ENCODE measurements at places on chromosomes 7 and 10.

GRCh38 chr10:126004752-126005151, 108.4 kb downstream of the FANK1 start:
- no peak for DNase-seq

GRCh38 chr7:113015034-113015645, 71.5 kb downstream of the GPR85 start:
- DNase-seq = peak; percentile 6

- no peak for DNase-seq
Observed at GRCh38 chr10:124722798-124723783, 21.1 kb downstream of the FAM53B start.

DNA sequence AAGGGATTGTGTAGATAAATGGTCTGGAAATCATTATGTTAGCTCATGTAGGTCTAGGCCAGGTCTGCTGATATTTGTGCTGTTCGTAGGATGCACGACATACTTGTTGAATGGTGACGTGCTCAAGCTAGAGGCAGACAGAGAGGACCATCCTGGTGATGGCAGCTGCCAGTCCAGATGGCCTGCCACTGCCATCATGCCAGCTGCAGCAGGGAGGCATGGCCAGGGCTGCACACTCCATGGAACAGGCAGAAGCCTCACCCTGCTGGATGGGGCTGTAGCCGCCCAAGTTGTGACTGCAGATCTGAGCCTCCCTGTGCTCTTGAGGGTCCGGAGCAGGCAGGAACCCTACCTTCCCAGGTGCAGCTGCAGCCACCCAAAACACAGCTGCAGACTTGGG, 80.3 kb downstream of the SPDYE5 start:
- no peak for DNase-seq

- DNase-seq = peak; percentile 92
Observed at GRCh38 chr10:110460111-110460809, 37.4 kb upstream of the DUSP5 start.

GRCh38 chr10:91901784-91902677, 7.3 kb downstream of the FGFBP3 start:
- DNase-seq = no peak

DNA sequence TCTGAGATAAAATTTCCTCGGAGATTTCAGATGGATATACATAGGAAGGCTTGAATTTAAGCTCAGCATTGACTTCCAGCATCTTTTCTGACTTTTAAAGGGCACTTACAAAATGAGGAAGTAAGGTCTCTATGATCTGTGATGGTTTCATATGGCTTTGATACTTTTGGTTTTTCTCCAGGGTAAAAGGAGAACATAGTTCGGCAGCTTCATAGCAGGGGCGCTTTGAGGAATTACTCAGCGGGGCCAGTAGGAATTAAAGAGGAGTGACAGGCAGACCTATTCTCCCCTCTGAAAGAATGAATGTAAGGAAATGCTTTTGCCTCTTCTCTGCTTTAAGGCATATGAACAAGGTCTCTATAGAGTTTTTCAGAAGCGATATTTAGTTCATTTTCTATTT, 80.0 kb upstream of the PCDH15 start:
- no peak for DNase-seq

DNA sequence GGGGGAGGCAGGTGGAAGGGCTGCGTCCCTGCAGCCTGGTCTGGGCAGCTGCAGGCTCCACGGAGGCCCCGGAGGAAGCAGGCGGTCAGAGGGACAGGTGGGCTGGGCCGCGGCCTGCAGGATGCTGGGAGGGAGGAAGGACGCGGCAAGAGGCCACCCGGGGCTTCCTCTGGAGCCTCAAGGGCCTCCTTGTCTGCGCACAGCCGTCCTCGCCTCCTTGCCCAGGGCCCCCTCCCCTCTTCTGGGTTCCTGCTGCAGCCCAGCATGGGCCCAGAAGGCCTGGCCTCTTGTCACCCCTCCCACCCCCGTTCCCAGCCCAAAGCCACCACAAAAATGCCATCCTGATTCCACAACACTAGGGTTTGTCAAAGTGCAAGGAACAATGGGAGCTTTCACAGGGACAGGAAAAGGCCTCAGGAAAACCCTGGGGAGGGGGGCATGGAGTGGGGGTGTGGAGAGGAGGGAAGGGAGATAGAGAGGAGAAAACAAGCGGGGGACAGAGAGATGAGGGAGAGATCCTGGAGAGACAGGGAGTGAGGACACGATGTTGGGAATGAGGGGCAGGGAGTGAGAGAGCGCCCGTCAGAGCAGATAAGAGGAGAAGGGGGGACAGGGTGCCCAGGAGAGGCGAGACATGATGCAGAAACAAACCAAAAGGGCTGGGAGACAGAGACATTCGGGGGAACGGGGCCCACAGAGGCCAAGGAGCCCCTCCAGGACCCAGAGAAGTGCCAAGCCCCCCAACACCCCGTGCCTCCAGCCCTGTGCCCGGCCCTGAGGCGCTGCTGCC, 41.8 kb downstream of the ZCCHC24 start:
- DNase-seq = no peak

- DNase-seq = no peak
Observed at GRCh38 chr7:23347033-23347681, 48.0 kb downstream of the MALSU1 start.

- no peak for DNase-seq
Observed at GRCh38 chr7:21722371-21722770, 179.5 kb downstream of the DNAH11 start.

DNA sequence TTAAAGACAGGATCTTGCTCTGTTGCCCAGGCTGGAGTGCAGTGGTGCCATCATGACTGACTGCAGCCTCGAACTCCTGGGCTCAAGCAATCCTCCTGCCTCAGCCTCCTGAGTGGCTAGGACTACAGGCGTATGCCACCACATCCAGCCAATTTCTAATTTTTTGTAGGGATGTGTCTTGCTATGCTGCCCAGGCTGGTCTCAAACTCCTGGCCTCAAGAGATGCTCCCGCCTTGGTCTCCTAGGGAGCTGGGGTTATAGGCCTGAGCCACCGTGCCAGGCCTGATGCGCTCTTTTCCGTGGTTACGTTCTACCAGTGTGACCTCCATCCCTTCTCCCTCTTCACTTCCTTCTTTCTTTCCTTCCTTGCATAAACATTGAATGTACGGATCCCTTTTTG, 34.2 kb upstream of the IL15RA start:
- no peak for DNase-seq

DNA sequence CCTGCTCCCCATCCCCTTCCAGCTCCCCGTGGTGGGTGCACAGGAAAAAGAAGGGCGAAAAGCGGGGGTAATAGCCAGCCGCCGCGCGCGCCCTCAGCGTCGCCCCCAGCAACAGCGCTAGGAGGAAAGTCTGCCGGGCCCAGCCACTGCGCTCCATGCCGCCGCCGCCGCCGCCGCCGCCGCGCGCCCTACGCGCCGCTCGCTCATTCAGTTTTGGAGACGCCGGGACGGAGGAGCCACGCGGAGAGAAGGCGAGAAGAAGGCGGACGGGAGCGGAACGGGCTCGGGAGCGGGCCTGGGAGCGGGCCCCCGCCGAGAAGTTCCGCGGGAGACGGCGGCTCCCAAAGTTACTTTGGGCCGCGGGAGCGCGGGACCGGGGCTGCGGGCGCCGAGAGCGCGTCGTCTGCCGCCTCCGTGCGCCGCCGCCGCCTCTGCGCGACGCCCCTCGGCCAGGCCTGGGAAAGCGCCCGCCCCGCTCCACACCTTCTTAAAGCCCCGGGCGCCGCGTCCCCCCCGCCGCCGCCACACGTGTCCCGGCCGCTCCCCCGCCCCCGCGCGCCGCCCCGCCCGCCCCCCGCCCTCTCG, at the start of gene RELN:
Gene RELN (minus strand): TSS at position 459 of the 585 bp plus-strand sequence. CDS start 302 bp downstream, at position 157.
- no peak for DNase-seq

DNA sequence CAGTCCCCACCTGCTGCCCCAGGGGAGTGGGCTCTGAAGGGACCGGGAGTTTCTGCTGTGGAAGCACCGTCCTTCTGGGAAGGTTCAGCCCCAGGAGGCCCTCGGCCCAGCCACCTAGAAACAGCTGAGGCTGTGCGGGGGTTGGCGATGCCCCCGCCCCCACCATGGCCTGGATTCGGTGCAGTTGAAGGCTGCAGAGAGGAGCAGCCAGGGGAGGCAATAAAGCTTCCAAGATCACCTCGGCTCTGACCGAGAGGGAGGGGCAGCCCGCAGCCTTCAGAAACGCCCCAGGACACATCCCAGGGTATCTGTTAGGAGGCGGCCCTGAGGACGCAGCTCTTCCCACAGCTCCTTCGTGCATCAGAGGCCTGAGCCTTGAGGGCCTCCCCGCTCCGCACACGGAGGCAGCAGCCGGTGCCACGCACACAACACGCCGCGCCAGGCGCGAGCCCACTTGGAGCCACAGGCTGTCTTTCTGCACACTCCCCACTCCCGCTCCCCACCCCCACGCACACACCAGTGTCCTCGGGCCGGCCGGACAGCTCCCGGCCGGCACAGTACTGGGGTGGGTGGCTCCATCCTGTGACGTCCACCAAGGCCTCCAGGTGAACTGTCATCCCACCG, 1.6 kb downstream of the KNDC1 start:
- no peak for DNase-seq

GRCh38 chr10:5668429-5668828, 2.0 kb upstream of the ASB13 start:
- no peak for DNase-seq

DNA sequence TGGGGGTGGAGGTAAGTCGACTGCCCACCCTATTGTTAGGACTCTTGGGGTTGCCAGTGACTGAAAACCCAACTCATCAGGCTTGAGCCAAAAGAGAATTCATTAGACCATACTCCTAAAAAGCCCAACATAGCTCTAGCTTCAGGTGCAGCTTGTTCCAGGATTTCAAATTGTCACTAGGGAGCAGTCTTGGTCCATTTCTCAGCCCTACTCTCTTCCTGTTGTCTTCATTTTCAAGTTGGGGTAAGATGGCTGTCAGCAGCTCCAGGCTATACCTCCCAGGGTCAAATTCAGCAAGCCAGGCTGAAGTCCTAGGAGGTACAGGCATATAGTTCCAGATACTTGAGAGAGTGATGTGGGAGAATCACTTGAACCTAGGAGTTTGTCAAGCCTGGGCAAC, 14.9 kb upstream of the COL13A1 start:
- peak; percentile 14 for DNase-seq

GRCh38 chr7:17957871-17958270, 17.6 kb upstream of the SNX13 start:
- DNase-seq = no peak

DNA sequence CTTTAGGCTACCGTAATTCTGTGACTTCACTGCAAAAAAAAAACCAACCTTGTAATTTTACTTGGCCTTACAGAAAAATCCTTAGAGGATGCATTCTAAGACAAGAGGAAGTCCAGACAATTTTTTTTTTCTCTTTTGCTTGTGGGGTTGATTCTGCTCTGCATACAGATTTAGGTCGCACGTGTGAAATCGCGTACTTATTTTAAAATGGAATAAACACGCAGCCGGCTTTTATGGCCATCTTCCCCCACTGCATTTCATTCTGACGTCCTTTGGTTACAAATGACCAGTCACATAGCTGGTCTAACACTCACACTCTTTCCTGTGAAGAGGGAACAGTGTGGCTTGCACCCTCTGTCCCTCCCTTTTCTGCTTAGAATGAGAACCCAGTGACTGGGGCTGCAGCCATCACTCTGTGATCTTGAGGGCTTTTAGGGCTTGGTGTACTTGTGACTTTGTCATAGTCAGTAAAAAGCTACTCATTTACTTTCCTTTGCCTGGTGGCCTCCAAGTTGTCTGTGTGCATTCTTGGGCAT, 63.6 kb upstream of the CARD11 start:
- no peak for DNase-seq

DNA sequence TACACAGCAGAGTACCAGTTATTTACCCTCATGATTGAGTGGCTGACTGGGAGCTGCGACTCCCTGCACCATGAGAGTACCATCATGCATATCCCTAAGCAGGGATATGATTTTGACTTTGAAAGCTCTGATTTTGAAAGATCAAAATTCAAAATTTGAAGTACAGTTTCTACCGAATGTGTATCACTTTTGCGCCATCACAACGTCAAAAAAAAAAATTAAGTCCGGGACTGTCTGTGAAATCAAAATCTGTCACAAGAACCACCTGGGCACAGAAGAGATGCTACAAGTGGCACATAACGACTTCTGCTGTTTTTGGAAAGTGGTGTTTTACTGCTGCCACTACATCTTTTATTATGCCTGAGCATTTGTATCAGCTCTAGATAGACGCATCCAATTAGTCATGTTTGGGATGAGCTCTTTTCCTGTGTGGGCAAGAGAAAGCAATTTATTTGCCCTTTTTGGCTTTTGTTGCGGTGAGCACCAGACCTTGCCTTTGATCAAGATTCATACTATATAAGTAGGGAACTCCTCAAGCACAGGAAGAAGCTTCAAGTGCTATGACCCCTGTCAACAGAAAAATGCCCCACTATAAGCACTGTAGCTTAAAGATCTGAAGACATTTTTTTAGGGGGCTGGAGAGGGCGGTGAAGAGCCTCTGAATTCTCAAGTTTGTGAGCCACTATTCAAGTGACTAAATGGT, 10.7 kb downstream of the MTPN start:
- peak; percentile 77 for DNase-seq

DNA sequence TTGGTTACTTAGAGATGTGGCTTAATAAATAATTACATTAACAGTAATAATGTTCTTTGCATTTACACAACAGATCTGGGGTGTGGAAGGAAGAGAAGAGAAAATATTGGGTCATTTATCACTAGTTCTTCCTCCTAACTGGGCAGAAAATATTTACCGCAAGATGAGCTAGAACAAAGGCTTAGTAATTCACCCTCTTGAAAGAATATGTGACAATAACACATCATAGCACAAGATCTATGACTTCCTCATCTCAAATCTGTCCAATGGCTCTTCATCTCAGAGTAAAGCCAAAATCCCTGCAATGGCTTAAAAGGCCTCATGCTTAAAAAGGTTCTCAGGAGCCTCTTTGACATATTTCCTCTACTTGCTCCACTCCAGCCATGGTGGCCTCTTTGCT, 178.6 kb downstream of the ZNF438 start:
- no peak for DNase-seq

GRCh38 chr10:97222326-97222961, 36.7 kb upstream of the SLIT1 start:
- no peak for DNase-seq

DNA sequence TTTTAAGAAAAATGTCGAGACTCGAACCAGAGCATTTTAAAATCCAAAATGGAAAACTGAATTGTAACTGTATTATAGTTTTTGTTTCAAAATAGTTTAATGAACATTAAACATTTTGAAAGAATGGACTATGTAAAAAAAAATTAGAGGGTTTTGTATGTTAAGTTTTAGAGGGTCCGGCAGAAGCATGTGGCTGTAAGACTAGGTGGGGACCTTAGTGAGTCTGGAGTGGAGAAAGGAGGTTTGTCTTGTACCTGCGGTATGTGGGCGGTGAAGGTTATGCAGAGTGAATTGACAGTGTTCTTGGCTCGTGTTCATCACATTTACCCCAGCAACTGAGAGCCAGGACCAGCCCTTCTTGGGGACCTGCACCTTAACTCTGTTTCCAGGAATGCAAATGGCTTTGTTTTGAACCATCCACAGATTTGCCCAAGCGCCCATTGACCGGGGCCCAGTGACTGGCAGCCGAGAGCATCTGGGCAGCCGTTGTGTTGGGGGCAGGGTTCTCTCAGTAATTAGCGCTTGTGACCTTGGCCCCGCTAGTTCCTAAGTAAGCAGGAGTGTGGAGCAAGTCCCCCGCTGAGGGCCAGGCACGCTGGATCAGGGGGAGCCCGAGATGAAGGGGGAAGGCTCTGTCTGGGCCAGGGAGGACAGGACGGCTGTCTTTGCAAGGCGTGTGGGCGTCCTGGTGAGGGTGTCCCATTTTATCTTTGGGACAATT, 1.4 kb upstream of the KLF6 start:
- DNase-seq = peak; percentile 33

- no peak for DNase-seq
Observed at GRCh38 chr10:107163076-107163855, 1.2 kb downstream of the SORCS1 start.
